ENCODE measurements at places on chromosomes 5 and 9.

DNA sequence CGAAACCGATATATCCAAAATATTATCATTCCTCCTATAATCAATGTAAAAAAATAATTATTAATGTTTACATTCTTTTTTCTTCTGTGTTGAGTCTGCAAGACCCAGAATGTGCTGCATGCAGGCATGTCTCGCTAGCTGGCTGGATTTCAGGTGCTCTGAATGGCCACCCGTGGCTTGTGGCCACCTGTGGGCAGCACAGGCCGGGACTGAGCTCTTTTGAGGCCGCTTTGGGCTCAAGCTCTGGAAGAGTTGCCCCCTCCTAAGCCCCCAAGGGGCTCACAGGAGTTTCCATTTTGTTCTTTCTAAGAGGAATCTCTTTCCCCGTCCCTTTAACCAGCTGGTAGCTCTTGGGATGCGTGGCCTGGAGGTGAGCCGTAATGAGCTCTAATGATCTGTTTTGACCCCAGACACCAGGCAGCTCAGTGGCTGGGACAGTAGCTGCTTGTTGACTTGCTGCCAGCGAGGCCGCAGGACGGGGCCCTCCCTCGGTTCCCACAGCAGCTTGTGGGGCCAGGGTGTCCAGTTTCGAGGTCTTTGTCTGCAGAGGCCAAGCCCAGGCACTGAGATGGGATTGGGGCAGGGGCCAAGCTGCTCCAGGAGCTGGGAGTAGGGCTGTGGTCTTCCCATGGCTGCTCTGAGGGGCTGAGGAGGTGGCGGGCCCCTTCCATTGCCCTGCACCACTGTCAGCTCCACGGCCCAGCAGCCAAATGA lies 20.8 kb downstream of the ASS1 start:
- H3K36me3 ChIP-seq, result no peaks in the 10 kb centered on the region
- H3K27me3 ChIP-seq, result peaks cover 18% of the 10 kb centered on the region
- no peak for DNase-seq
- no peak overlapping the region for H3K4me3 ChIP-seq

DNA sequence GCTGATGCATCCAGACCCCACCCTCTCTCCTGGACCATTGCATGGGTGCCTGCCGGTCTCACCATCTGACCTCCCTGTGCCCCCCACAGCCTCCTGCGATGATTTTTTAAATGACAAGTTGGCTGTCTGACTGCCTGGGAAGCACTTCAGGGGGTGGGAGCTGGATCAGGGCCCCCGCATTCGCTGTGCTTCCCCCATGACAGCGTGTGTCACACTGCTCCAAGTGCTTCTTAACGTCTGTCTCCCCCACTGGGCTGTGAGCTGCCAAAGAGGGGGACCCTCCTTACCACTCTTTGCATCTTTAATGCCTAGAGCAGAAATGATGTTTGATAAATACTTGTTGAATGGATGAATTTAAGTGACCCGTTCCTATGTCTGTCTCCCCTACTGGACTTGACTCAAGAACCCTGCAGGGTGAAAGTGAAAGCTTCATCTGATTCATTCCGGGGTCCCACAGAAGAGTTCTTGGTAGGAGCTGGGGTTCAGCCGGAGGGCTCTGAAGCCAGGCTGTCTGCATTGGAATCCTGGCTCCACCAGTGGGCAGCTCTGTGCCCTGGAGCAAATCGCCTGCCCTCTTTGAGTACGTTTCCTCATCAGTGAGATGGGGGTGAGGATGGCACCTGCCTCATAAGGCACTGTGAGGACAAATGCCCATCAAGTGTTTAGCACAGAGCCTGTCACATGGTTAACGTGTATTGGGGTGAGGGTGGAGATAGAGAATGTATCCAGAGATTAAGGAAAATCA lies 7.6 kb upstream of the EGR1 start:
- H3K4me1 ChIP-seq, result peaks cover 44% of the 10 kb centered on the region
- no peak for DNase-seq
- H3K4me3 ChIP-seq, result peak overlapping the region; percentile 41
- peak overlapping the region; percentile 80 for H3K27ac ChIP-seq
- H3K27me3 ChIP-seq, result no peaks in the 10 kb centered on the region

DNA sequence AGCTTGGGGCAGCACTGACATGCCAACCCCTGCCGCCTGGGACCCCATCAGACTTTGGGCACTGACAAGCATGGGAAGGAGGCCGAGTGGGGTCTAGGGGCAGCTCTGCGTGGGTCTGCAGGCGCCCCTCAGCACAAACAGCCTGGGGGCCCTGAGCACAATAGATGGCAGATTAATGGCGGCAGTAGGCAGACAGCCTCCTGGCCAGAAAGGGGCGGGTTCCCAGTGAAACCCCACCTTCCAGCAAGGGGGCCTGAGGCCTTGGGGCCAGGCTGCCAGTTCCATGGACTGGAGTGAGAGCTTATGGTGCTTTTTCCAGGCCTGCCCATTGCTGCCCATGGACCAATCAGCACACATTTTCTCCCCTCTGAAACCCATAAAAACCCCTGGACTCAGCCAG lies 2031.2 kb downstream of the EFNA5 start:
- no peak overlapping the region for H3K4me3 ChIP-seq
- H3K36me3 ChIP-seq, result no peaks in the 10 kb centered on the region
- no peaks in the 10 kb centered on the region for H3K27me3 ChIP-seq
- no peak for DNase-seq

- no peak overlapping the region for H3K27ac ChIP-seq
- no peak overlapping the region for H3K4me3 ChIP-seq
Measured at GRCh38 chr5:61115968-61116367, 46.3 kb downstream of the SMIM15 start.

- no peak overlapping the region for H3K4me3 ChIP-seq
- no peaks in the 10 kb centered on the region for H3K27me3 ChIP-seq
- H3K4me1 ChIP-seq, result no peaks in the 10 kb centered on the region
- DNase-seq, result no peak
- no peak overlapping the region for H3K27ac ChIP-seq
- H3K36me3 ChIP-seq, result no peaks in the 10 kb centered on the region
Measured at GRCh38 chr5:179504600-179505396, 45.6 kb upstream of the RUFY1 start.

Data from activated naive CD4-positive, alpha-beta T cell treated with anti-CD3 and anti-CD28 coated beads for 36 hours (primary cell).